ENCODE measurements at places on chromosomes 3 and 15.

- DNase-seq, result no peak
Measured at GRCh38 chr3:132504375-132504933, 87.2 kb downstream of the DNAJC13 start.

GRCh38 chr3:116254541-116254940, 190.7 kb downstream of the LSAMP start:
- DNase-seq, result no peak

DNA sequence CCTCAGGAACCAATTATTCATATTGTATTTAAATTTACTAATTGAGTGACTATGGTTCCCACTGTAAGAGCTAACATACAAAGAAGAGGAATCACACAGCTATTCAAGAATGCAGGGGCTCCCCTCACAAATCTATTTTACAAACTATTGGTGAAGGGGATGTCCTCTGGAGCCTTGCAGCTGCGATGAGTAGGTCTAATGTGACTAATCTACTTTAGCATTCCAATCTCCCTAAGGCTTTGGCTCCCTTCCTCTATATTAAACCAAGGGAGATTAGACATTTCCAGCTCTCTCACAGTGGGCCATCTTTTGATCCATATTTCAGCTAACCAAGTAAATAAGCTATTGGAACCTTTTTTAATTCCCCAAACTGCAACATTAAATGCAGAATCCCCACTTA, 514.2 kb upstream of the BCHE start:
- no peak for DNase-seq

DNA sequence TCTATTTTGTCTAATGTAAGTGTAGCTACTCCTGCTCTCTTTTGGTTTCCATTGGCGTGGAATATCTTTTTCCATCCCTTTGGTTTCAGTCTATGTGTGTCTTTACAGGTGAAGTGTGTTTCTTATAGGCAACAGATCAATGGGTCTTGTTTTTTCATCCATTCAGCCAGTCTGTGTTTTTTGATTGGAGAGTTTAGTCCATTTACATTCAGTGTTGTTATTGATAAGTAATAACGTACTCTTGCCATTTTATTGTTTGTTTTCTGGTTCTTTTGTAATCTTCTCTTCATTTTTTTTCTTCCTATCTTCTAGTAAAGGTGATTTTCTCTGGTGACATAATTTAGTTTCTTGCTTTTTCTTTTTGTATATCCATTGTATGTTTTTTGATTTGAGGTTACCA, 97.1 kb downstream of the GLDN start:
- no peak for DNase-seq

GRCh38 chr15:72184165-72184811, 13.3 kb downstream of the GRAMD2A start:
- no peak for DNase-seq

DNA sequence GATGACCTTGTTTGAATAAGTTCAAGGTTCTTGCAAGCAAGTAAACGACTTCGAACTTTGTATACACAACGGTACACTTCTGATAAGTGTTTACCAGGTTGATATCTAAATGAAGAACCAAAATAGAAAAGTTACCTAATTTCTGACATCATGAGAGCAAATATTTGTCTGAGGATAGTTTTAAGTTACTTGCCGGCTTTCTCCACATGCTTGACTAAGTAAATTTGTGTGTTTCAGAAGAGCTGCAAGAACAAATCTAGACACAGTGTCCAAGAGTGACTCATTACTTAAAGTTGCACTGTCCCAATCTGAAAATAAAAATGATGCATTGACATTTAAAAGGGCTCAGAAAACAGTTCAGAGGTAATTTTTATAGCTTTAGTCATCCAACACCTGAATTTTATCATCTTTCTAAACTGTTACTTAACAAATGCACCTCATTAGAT, 115.1 kb downstream of the HERC1 start:
- DNase-seq, result no peak

DNA sequence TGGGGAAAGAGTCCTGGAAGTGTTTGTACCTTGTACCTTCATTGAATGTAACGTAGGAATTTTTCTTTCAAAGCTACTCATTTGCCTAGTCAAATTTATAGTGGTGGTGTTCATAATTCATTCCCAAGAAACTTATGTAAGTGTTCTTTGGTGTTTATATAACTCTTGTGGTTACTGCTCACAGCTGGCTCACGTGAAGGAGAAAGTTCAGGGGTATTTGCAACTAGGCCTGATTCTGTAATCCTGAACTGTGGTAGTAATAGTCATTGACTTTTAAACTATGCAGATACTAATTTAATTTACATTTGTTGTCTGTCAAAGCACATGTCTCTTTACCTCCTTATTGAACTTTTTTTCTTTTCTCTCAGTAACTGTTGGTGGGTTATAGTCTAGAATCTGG, 50.5 kb upstream of the TEX264 start:
- DNase-seq, result no peak

GRCh38 chr3:176359211-176359610, 838.1 kb downstream of the TBL1XR1 start:
- DNase-seq, result no peak

- no peak for DNase-seq
Measured at GRCh38 chr15:57165992-57166391, 210.3 kb upstream of the CGNL1 start.

DNA sequence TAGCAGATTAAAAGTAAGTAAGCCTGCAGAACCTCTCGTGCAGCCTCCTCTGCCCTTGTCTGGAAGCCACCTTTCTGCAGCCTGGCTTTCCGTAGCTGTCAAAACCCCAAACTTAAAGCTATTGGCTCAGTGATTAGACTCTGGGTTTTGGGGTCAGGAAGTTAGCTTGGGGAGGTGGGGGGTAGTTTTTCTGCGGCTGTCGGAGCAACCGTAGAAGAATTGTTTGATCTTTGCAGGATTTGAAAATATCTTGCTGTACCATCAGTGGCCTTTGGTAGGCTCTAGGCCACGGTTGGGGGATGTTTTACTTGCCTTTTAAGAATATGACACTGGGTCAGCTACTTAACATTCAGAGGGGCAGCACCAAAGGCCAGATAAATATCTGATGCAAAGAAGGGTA, 88.4 kb upstream of the RASGRP1 start:
- DNase-seq, result no peak

DNA sequence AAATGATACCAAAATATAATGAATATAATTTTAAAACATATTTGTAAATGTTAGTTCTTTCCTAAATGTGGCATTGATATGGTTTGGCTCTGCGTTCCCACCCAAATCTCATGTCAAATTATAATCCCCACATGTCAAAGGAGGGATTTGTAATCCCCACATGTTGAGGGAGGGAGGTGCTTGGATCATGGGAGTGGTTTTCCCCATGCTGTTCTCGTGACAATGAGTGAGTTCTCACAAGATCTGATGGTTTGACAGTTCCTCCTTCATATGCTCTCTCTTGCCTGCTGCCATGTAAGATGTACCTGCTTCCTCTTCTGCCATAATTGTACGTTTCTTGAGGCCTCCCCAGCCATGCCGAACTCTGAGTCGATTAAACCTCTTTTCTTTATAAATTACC, 12.0 kb downstream of the CGGBP1 start:
- DNase-seq, result no peak

- DNase-seq, result no peak
Measured at GRCh38 chr3:54628888-54629441, 298.9 kb downstream of the LRTM1 start.

GRCh38 chr15:50182219-50183013, 420 bp downstream of the SLC27A2 start:
- DNase-seq, result no peak

DNA sequence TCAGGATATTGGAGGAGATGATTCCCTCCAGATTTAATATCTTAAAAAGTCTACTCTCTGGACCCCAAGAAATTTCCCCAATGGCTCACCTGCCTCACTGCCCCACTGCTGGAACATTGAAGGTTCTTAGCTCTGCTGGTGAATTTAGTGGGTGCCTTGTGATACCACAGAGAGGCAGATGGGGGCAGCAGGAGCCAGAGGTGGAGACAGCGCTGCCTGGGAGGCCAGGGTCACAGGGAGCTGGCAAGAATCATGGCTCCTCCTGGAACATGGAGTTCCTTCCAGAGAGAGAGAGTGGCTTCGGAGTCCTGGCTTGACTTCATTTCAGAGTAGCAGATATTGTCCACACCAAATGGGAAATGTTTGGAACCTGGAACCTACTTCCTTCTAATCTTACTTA, 263.5 kb upstream of the CFAP20DC start:
- DNase-seq, result no peak

- DNase-seq, result no peak
Measured at GRCh38 chr3:21158861-21159542, 592.0 kb downstream of the ZNF385D start.

DNA sequence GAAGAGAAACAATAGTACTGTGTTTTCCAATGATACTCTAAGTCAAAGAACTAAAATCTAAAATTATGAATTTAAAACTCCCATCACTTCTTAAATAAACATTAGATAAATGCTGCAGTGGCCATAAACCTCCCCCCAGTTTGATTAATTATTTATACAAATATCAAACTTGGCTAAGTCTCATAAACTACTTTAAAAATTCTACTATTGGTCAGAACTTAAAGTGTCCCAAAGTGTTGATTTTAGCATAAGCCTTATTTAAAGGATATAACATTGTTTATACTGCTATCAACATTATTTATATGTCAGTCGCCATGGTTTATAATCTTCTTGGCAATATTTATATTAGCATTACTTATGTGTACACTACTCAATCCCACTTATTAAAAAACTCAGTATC, 132.4 kb downstream of the SCAPER start:
- no peak for DNase-seq

- no peak for DNase-seq
Measured at GRCh38 chr3:10973046-10973595, 19.4 kb upstream of the SLC6A1 start.

Data from NCI-H510A (cell line).